ENCODE measurements at places on chromosomes 1 and 21. TPM values are rescaled to one million over a fixed set of nuclear protein-coding genes. Genes with fewer than 3 reads are reported as not detected.

The ZSWIM5 gene
- total RNA-seq, result 0.39 TPM

The IARS2 gene
- total RNA-seq, result 68.3 TPM

The PRXL2B gene
- 20.9 TPM for total RNA-seq

The ZBTB8OS gene
- 16.5 TPM for total RNA-seq

The TNFRSF4 gene
- total RNA-seq, result 5.9 TPM

The IL19 gene
- total RNA-seq, result not detected

The STYXL2 gene
- not detected for total RNA-seq

The SAMSN1 gene
- total RNA-seq, result 0.44 TPM

The RSPH1 gene
- not detected for total RNA-seq

The RGS8 gene
- not detected for total RNA-seq

The TMEM81 gene
- total RNA-seq, result 0.50 TPM

The C1orf115 gene
- 0.75 TPM for total RNA-seq

The AXDND1 gene
- 0.10 TPM for total RNA-seq

The LCE1C gene
- not detected for total RNA-seq

The OR10Z1 gene
- total RNA-seq, result not detected

The IQCC gene
- total RNA-seq, result 0.87 TPM

The F5 gene
- not detected for total RNA-seq

The RAB3B gene
- 0.15 TPM for total RNA-seq

The IGFN1 gene
- total RNA-seq, result not detected

The AK5 gene
- total RNA-seq, result 17.6 TPM

The OR2T2 gene
- not detected for total RNA-seq

The HAO2 gene
- total RNA-seq, result not detected

The SMPDL3B gene
- 0.29 TPM for total RNA-seq

The LAPTM5 gene
- 1.3 TPM for total RNA-seq

The OLIG2 gene
- not detected for total RNA-seq

The MPL gene
- not detected for total RNA-seq

The GLIS1 gene
- total RNA-seq, result 3.2 TPM

The DNAH14 gene
- total RNA-seq, result 4.0 TPM

The UBXN10 gene
- not detected for total RNA-seq

The TNNI3K gene
- total RNA-seq, result not detected

The PTPRU gene
- 25.5 TPM for total RNA-seq

The SGIP1 gene
- total RNA-seq, result 0.05 TPM

The LRRC3 gene
- total RNA-seq, result 3.2 TPM

The GCSAML gene
- total RNA-seq, result not detected

The CHTOP gene
- 27.5 TPM for total RNA-seq

The CFAP107 gene
- total RNA-seq, result not detected

The AMPD1 gene
- not detected for total RNA-seq

The RHBDL2 gene
- total RNA-seq, result not detected

The SLC37A1 gene
- total RNA-seq, result 1.6 TPM

The TAGLN2 gene
- 285 TPM for total RNA-seq

The LRRC53 gene
- total RNA-seq, result not detected

The PAQR7 gene
- total RNA-seq, result 6.0 TPM

The RGS4 gene
- 421 TPM for total RNA-seq

The TFF3 gene
- total RNA-seq, result not detected

The SPRR5 gene
- not detected for total RNA-seq
